ENCODE measurements at places on chromosomes 2 and 18.

- no peak for DNase-seq
Measured at GRCh38 chr2:7984693-7985353, 697.0 kb upstream of the ID2 start.

- no peak for DNase-seq
Measured at GRCh38 chr2:39696838-39697237, 31.1 kb downstream of the TMEM178A start.

- no peak for DNase-seq
Measured at GRCh38 chr2:45736757-45737704, 85.6 kb downstream of the PRKCE start.

DNA sequence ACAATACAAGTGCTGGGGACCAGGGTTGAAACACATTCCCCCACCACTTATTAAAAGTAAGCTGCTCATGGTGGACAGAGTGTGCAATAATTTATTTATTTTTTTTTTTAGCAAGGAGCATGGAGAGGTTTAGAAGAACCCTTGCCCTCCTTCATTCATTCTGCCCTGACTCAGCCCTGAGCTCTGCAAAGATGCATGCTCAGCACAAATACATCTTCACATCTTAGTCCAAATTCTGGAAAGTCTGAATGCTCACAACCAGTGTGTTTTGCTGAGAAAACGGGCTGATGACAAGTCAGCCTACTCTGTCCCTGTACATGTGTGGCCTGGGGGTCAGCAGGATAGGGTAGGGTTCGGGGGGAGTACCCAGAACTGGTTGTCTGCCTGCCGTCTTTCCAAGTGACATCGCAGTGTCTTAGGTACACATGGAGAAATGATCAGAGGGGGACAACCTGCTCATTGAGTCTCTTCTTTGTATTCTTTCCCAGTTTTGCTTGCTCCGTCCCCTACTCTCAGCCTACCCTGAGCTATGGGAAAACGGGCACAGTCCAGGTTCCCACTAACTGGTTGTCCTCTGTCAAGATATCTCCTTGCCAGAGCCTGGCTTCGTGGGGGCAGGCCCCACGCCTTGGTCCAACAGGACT, 76.4 kb downstream of the ADD2 start:
- DNase-seq, result no peak

- no peak for DNase-seq
Measured at GRCh38 chr2:70982971-70983370, 4.5 kb downstream of the ANKRD53 start.

DNA sequence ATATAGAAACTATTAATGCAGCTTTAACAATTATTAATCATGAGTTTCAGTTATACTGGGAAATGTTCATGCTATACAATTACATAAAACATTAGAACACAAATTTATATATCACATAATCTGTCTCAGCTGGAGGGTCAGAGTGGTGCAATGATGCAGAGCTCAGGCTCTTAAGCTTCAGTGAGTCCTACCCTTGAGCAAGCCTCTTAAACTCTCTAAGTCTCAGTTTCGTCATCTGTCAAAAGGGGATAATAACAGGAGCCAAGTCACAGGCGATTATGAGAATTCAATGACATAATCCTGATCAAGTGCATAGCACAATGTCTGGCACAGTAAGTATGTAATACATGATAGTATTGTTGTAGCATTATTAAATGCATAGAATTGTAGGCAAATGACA, 46.0 kb downstream of the LAMA1 start:
- no peak for DNase-seq

- no peak for DNase-seq
Measured at GRCh38 chr18:63431180-63431579, 8.9 kb upstream of the VPS4B start.

DNA sequence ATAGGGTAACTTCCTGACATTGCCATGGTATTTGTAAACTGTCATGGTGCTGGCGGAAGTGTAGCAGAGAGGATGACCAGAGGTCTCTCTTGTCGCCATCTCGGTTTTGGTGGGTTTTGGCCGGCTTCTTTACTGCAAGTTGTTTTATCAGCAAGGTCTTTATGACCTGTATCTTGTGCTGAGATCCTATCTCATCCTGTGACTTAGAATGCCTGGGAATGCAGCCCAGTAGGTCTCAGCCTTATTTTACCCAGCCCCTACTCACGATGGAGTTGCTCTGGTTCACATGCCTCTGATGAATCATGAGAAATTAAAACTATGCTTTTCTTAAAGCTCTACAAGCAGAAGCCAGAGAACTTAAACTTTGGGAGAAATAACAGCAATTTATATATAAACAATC, 12.7 kb upstream of the NFU1 start:
- DNase-seq, result no peak

GRCh38 chr18:76996429-76996828, 136.2 kb downstream of the MBP start:
- no peak for DNase-seq

- DNase-seq, result no peak
Measured at GRCh38 chr2:67066782-67067181, 330.4 kb upstream of the ETAA1 start.

DNA sequence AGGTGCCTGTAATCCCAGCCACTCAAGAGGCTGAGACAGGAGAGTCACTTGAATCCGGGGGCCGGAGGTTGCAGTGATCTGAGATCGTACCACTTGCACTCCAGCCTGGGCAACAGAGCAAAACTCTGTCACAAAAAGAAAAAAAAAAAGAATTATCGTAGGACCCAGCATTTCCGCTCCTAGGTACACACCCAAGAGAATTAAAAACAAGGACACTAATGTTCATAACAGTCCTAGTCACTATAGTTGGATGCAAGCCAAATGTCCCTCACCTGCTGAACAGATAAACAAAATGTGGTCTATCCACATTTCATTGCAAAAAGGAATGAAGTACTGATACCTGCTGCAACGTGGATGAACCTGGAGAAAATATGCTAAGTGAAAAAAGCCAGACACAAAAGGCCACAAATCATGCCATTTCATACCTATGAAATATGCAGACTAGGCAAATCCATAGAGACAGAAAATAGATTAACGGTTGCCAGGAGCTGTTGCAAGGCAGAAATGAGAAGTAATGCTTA, 21.2 kb downstream of the ADRA2B start:
- DNase-seq, result no peak
